Breast epithelium (tissue), 4 donors: ENCODE measurements at places on chromosomes 7 and 10. TPM values are rescaled to one million over a fixed set of nuclear protein-coding genes. Genes with fewer than 3 reads are reported as not detected.

DNA sequence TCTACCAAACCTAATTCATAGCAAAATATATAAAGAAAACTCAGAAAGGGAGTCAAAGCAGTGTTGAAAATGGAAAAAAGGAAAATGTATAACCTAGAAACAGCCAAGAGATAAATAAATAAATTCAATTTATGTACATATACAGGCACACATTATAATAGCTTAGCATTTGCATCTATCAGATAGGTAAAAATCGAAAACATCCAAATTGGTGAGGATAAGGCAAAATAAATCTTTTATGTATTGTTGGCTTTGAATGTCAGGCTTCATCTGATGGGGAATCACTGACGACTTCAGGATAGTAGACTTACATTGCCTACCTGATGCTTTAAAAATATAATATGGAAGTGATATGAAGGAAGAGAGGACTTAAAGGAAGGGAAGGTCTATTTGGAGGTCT, 20.6 kb upstream of the CHRM2 start:
- no peak overlapping the region for H3K27ac ChIP-seq
- H3K4me3 ChIP-seq: no peak overlapping the region
- H3K27me3 ChIP-seq: no peaks in the 10 kb centered on the region

DNA sequence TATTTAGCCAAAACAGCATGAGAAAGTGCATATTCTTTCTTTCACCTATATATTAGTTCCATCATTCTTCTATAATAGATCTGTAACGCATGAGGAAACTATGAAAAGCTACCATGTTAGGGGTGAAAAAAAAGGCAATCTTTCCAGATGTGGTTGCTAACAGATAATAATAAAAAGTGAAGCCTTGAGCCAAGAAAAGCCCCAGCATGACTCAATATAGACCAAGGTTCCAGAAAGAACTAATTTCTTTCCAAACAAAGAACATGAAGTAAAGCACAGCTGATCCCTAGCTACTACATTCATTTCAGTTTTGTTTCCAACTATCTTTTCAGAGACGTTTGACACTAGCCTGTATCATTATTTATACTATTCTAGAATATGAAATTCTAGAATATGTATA, 16.4 kb downstream of the ARL4A start:
- H3K27ac ChIP-seq: no peak overlapping the region
- H3K36me3 ChIP-seq: no peaks in the 10 kb centered on the region
- no peaks in the 10 kb centered on the region for H3K4me1 ChIP-seq
- H3K27me3 ChIP-seq: no peaks in the 10 kb centered on the region

Gene SEC24C
- total RNA-seq: 33.9 TPM

- peaks cover 4% of the 10 kb centered on the region for H3K4me1 ChIP-seq
- H3K27me3 ChIP-seq: peaks cover 97% of the 10 kb centered on the region
Measured at GRCh38 chr7:27196287-27196767, 3.6 kb downstream of the HOXA13 start.

Gene PIK3CG
- 12.0 TPM for total RNA-seq

DNA sequence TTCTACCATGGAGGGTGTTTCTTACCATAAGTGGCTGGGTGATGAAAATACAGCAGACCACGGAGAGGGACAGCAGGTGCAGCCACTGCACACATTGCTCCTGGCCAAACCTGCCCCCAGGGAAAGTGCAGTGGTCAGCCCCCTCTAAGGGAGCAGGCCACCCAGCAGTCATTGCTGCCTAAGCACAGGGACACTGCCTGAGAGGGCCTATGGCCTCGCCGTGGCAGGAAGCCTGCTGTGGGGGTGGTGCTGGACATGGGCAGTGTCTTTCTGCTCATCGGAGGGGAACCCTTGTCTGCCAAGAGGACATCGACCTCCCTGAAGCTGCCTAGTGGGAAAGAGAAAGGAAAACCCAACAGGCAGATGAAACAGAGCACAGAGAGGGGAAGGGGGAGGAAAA, 118.3 kb downstream of the PKD1L1 start:
- H3K4me1 ChIP-seq: peaks cover 5% of the 10 kb centered on the region
- no peaks in the 10 kb centered on the region for H3K36me3 ChIP-seq
- no peak overlapping the region for H3K4me3 ChIP-seq
- no peak overlapping the region for H3K27ac ChIP-seq
- H3K27me3 ChIP-seq: no peaks in the 10 kb centered on the region

Gene PCGF5
- total RNA-seq: 66.9 TPM

Gene TUBAL3
- total RNA-seq: not detected

GRCh38 chr10:122264931-122265330, 6.2 kb upstream of the BTBD16 start:
- no peak overlapping the region for H3K27ac ChIP-seq
- no peaks in the 10 kb centered on the region for H3K4me1 ChIP-seq
- H3K4me3 ChIP-seq: no peak overlapping the region
- no peaks in the 10 kb centered on the region for H3K36me3 ChIP-seq
- DNase-seq: no peak
- no peaks in the 10 kb centered on the region for H3K27me3 ChIP-seq

Gene LRRC17
- total RNA-seq: 1.4 TPM

DNA sequence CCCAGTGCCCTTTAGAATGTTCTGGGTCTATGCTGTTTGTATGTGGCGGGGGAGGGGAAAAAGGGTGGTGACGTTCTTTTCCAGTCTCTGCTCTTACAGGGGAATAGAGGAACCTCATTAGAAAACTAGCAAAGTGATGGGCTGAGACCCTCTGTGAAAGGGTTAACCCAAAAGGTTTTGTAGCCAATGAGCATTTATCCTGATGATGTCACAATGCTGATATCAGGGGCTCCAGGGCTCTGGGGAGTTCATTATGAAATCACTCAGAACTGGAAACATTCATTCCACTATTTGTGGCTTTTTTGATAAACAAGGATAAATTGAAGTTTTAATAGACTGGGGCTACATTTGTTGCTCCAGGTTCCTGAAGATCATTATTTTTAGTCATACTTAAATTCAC, 71.7 kb downstream of the ARID5B start:
- no peak for DNase-seq
- H3K36me3 ChIP-seq: no peaks in the 10 kb centered on the region
- H3K4me3 ChIP-seq: no peak overlapping the region
- H3K27me3 ChIP-seq: no peaks in the 10 kb centered on the region
- peak overlapping the region; percentile 1 for H3K27ac ChIP-seq
- peaks cover 4% of the 10 kb centered on the region for H3K4me1 ChIP-seq

- no peak overlapping the region for H3K4me3 ChIP-seq
- H3K27ac ChIP-seq: peak overlapping the region; percentile 71
- DNase-seq: no peak
- H3K27me3 ChIP-seq: no peaks in the 10 kb centered on the region
- no peaks in the 10 kb centered on the region for H3K4me1 ChIP-seq
Measured at GRCh38 chr7:44981035-44981706, 2.4 kb upstream of the MYO1G start.

DNA sequence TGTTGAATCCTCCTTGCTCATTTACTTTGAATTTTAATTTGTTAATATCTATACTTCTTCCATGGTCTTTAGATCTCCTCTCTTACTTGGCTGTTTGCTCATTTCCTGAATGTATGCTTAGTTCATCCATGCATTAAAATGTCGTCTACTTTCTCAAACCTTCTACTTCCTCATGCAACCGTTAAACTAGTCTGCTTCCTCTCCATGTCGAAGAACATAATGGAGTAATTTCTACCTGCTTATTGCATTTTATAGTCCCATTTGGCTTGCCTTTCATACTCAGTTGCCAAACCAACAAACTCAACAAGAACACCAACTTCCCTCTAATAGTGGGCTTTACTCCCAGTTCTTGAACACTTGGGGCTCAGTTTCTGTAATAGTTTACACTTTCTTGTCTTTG, 43.8 kb upstream of the SEMA3D start:
- no peak overlapping the region for H3K27ac ChIP-seq
- no peaks in the 10 kb centered on the region for H3K27me3 ChIP-seq
- no peak overlapping the region for H3K4me3 ChIP-seq

Gene C7orf57
- not detected for total RNA-seq

Gene OR2A1
- 0.33 TPM for total RNA-seq

Gene FAS
- total RNA-seq: 47.3 TPM

- H3K27me3 ChIP-seq: no peaks in the 10 kb centered on the region
- no peaks in the 10 kb centered on the region for H3K36me3 ChIP-seq
- DNase-seq: no peak
- no peak overlapping the region for H3K4me3 ChIP-seq
- no peak overlapping the region for H3K27ac ChIP-seq
- no peaks in the 10 kb centered on the region for H3K4me1 ChIP-seq
Measured at GRCh38 chr10:124497196-124497881, 35.7 kb downstream of the LHPP start.

DNA sequence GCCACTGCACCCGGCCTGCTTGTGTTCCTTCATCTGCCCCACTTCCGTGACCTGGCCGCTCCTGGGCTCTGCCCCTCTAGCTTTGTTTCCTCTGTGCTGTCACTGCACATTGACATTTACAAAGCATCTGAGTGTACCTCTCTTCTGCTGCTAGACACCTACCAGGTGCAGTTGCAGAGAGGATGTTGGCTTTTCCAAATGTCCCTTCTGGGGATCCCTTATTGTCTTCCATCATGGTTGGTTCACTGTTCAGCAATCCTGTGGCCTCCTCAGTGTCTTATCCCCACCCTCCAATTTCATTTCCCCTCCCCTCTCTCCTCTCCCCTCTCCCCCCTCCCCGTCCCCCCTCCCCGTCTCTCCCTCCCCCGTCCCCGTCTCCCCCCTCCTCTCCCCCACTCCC, 13.8 kb downstream of the VWA2 start:
- H3K27me3 ChIP-seq: no peaks in the 10 kb centered on the region
- no peaks in the 10 kb centered on the region for H3K4me1 ChIP-seq
- H3K27ac ChIP-seq: no peak overlapping the region
- no peak overlapping the region for H3K4me3 ChIP-seq
- no peak for DNase-seq
- no peaks in the 10 kb centered on the region for H3K36me3 ChIP-seq
